Fibroblast of the aortic adventitia (primary cell): ENCODE measurements at places on chromosomes 1 and 21. TPM values are rescaled to one million over a fixed set of nuclear protein-coding genes. Genes with fewer than 3 reads are reported as not detected.

Gene INSRR
- 0.08 TPM in 1 of 2 replicates, not detected in the other for total RNA-seq

Gene EEIG2
- total RNA-seq = 37.9 and 51.1 TPM in 2 replicates

Gene UBXN11
- 5.2 and 8.9 TPM in 2 replicates for total RNA-seq

Gene GBP3
- total RNA-seq = 28.6 and 65.3 TPM in 2 replicates

Gene GBP4
- total RNA-seq = 0.09 and 3.7 TPM in 2 replicates

Gene ATP13A2
- total RNA-seq = 6.8 and 18.4 TPM in 2 replicates

Gene FALEC
- total RNA-seq = not detected in 2 replicates

Gene DEDD
- 7.8 and 25.8 TPM in 2 replicates for total RNA-seq

Gene MIXL1
- total RNA-seq = not detected in 2 replicates

Gene DISP1
- total RNA-seq = 6.4 and 8.4 TPM in 2 replicates

Gene RAP1GAP
- total RNA-seq = 0.08 and 0.09 TPM in 2 replicates
